ENCODE measurements at places on chromosomes 12 and 14.
A peak's percentile ranks its signal among the peaks of the same experiment; 100 is the strongest.

- no peak for DNase-seq
Observed at GRCh38 chr14:32940711-32941667, 2.3 kb downstream of the NPAS3 start.

- no peak for DNase-seq
Observed at GRCh38 chr12:80432061-80432460, 12.0 kb upstream of the PTPRQ start.

DNA sequence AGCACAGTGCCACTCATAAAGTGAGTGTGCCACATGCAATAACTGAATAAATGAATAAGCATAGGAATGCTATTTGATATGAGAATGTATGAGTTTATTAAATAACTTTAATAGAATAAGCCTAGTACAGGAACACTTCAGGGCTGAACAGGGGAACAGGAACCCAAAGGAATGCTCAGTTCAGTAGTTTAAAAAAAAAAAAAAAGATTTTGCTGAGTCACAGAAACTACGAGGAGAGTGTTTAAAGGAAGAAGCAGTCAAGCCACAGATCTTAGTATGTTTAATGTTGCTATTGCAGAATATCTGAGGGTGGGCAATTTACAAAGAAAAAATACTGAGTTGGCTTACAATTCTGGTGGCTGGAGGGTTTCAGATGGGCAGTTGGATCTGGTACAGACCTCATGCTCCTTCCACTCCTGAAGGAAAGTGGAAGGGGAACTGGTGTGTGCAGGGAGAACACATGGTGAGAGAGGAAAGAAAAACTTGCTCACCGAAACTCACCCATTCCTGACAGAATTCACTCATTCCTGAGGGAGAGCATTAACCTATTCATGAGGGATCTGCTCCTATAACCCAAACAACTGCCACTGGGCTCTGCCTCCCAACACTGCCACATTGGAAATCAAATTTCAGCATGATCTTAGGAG lies 880.3 kb upstream of the MGAT4C start:
- DNase-seq, result no peak

GRCh38 chr12:83067981-83068380 lies 381.3 kb downstream of the TMTC2 start:
- no peak for DNase-seq

DNA sequence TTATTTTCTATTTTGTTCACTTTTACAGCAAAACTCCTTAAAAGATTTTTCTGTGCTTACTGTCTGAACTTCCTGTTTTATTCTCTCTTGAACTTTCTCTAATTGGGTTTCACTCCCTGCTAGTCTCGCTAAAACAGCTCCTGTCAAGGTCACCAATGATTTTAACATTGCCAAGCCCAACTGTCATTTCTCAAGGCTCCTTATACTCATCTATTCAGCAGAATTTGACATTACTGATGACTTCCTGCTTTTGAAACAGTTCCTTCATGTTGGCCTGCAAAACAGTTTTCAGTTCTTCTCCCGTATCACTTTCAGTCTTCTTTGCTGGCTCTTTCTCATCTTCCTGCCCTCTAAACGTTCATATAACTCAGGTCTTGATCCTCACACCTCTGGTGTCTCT lies 268.5 kb upstream of the USP15 start:
- DNase-seq, result no peak

DNA sequence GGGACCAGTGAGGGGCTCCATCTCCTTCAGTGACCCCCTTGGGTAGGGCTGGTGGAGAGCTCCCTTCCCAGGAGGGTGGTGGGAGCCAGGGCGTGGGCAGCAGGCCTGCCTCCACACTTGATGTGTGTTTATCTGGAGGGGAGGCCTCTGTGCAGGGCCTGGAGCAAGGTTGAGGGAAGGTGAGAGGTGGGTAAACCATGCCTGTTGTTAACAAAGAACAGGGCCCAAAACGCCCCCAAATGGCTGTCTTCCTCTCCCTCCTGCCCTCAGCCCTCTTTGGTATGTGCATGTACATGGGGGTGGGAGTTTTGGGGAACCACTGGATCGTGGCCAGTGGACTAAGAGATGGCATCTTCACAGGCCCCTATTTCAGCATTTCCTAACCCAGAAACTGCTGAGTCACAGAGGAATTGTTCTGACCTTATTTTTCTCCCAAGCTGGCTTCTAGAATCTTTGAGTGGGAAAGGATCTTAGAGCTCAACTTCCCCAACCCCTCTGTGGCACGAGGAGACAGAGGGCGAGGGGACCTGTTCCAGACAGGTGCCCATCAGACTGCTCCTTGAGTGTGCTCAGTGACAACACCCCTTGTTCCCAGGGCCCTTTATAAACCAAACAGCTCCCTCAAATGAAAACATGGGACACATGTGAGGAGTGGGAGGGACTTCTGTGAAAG lies 3.6 kb downstream of the SLC48A1 start:
- DNase-seq, result no peak

- DNase-seq, result no peak
Observed at GRCh38 chr14:104599446-104599845, 5.1 kb downstream of the TMEM179 start.

DNA sequence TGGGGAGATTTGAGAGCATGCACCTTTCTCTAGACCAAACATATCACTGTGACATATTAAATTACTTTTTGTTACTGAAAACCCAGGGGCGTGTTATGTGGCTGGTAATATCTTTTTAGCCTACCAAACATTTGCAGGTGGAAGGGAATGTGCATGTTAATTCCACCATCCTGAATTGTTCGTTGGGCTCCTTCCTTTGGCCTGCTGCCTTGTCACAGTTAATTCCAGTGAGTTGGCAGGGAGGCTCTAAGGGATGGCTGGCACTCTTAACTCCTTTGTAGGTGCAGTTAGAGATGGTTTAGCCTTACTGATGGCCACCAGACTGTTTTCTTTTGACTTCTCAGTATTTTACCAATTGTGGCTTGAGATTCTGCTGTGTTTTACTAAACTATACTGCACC lies 64.5 kb downstream of the DIP2B start:
- DNase-seq, result no peak

GRCh38 chr14:61631045-61631687 lies 64.1 kb upstream of the HIF1A start:
- DNase-seq, result no peak

- no peak for DNase-seq
Observed at GRCh38 chr14:84493779-84494178, 1036.2 kb upstream of the FLRT2 start.

GRCh38 chr14:100201701-100202100 lies 37.2 kb upstream of the YY1 start:
- no peak for DNase-seq

DNA sequence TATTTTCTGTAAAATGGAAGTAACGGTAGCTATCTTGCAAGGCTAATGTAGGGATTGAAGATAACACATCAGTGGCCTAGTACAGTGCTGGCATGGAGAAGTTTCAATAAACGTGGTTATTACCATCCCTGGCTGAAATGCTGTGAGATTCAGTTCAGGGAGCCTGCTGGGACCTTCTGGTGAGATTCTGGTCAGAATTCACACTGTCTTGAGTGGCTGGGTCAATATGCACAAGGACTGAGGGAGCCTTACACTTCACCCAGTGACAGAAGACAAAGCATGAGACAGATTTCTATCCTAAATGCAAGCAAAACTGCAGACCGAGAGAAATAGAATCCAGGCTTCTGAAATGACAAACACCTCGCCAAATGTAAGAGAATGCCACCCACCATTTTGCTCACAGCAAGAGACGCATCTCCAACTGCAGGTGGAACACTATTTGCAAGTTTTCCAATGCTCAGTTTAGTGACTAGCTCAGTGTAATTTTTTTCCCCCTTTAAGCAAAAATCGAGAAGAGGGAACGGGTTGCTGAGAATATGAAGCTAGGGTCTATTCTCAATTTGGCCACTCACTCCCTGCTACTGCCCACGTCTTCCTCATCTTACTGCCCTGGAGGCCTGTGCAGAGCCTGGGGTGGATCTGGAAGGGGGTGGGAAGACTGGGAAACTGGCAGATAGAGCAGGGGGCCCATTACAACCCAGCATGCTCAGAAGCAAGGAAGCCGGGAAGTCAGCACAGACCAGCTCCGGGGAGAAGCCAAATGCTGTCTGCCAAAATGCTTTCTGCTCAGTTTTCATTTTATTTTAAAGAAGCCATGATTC lies 201.3 kb downstream of the TTC7B start:
- DNase-seq, result no peak

GRCh38 chr12:27840229-27840999 lies 60.4 kb upstream of the MANSC4 start:
- DNase-seq, result no peak

DNA sequence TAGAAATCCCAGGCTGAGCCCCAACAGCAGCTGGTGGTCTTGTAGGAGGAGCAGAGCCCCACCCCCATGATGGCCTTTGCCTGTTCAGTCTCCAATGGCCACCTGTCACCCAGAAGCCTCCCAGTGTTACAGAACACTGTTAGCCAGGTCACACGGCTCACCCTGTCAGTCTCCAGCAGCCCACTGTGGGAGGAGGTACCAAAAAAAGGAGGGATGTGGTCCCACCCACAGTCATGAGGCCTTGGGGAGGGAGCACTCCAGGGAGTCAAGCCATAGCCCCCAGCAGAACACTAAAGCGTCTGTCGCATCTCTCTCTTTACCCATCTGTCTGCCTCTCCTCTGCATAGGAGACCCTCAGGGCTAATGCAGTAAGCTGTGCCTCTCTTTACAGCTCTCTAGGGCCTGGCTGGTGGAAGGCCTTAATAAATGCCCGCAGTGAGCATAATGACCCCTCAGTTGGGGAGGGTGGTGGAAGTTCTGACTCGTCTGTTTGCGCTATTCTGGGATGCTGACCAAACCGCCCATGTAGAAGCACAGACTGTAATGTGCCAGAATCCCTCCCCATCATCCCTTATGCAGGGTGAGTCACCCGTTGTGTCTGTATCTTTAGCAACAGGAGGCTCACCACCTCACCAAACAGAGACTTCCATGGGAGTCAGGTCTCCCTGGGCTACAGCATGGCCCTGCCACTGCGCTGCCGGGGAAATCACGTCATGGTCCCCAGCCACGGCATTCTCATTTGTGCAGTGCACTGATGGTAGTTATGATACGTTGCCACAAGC lies 14.6 kb downstream of the C14orf132 start:
- no peak for DNase-seq

- peak; percentile 24 for DNase-seq
Observed at GRCh38 chr14:50362764-50363713, 33.6 kb downstream of the CDKL1 start.

GRCh38 chr14:68653108-68653507 lies 139.8 kb downstream of the ZFP36L1 start:
- DNase-seq, result no peak

DNA sequence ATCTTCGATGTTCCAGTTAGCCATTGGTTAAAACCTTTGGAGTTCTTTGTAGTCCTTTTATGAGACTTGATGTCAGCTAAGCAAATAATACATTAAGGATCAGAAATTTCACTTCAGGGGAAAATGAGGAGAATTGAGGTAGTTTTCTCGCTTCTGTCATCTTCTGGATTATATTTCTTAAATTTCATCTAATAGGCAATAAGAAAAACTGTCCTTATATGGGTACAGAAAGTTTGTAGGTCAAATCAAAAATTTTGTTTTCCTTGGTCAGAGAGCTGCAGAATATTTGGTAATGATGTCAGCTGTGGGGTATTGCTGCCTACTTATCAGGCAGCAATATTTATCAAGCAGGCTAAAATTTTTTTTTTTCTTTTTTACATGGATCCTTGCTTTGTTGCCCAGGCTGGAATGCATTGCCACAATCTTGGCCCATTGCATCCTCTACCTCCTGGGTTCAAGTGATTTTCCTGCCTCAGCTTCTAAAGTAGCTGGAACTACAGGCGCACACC lies 37.1 kb downstream of the RIMKLB start:
- no peak for DNase-seq

GRCh38 chr12:48668996-48669395 lies 13.0 kb downstream of the KANSL2 start:
- no peak for DNase-seq

DNA sequence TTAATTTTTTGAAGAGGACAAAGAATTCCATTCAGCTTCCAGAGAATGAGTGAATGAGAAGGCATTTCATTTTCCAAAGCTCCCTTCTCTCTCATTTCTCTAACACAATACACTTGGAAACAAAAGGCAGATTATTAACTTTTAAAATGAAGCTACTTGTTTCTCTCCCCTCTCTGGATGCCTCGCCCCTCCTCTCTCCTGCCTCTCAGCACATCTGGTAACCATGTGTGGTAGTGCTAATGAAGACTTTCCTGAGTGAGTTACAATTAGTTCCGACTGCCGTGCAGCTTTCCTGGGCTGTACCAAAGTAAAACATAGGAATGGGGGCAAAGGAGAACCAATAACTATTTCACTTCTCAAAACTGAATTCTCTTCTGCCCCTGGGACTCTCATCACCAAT lies 84.7 kb upstream of the SOX5 start:
- DNase-seq, result no peak

GRCh38 chr12:82926630-82927029 lies 239.9 kb downstream of the TMTC2 start:
- no peak for DNase-seq

- no peak for DNase-seq
Observed at GRCh38 chr14:60326274-60326673, 77.3 kb downstream of the PPM1A start.

DNA sequence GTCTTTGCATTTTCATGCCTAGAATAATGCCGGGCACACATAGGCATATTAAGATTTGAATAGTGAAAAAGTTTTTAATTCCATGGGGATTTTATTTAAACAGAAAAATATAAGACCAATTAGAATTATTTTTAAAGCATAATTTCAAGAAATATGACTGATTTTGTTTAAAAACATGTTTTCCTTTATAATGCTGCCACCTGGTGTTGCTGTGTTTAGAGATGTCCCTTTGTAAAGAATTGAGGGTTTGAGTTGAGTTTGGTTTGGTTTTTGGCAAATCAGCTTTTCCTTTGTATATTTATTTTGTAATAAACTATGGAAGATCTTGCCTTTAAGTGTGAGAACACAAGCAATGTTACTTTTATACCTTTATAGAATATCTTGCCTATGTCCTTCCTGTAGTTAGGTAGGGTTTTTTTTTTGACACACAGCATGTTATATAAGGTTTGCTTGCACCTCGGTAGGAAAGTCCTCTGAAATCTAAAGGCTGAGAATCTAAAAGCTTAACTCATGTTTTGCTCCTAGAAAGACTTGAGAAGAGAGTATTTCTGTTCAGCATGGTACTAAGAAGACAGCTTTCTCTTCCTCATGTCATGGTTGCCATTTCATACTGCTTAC lies 31.4 kb upstream of the SNAPC1 start:
- no peak for DNase-seq

- no peak for DNase-seq
Observed at GRCh38 chr12:40248585-40249297, 23.9 kb downstream of the LRRK2 start.

- DNase-seq, result no peak
Observed at GRCh38 chr12:123071857-123072256, 79.0 kb downstream of the PITPNM2 start.

DNA sequence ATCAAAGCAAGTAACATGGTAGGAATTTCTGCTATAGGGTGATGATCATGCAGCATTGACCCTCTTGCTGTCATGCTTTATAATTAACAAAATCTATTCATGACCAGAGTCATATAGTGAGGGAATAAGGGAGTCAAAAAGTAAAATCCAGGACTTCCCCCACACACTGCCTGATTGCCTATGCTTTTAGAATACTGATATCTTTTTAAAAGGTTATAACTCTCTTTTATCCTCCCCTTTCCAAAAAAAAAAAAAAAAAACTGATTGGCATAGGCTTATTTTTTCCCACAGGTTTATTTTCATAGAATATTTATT lies 51.4 kb downstream of the ZFP36L1 start:
- no peak for DNase-seq

GRCh38 chr14:92400579-92401444 lies 77.8 kb downstream of the SLC24A4 start:
- DNase-seq, result no peak

- DNase-seq, result no peak
Observed at GRCh38 chr12:8813572-8814357, 8.7 kb upstream of the A2ML1 start.
